NT2/D1 (cell line): ENCODE measurements at places on chromosomes 6 and 20.

GRCh38 chr6:132199343-132199742 is 201.9 kb downstream of the MOXD1 start:
- no peak for DNase-seq

DNA sequence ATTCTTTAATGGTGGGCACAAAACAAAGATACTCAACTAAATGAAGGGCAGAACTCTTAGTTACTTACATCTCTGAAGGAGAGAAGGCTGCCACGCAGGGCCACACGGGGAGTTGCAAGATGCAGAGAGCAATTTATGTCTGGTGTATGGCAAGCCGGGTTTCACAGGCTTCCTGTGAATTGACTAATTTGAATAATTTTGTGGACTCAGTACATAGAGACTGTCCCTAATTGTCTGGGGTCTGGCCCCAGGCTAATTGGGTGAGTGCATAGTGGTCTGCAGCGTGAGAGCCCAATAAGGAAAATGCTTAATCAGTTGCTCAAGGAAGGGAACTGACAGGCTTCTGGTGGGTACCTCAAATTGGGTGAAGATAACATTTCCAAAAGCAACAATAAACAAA is 205.7 kb downstream of the OTOR start:
- DNase-seq: no peak

- DNase-seq: no peak
Measured at GRCh38 chr6:159871906-159872305, 18.9 kb upstream of the MAS1 start.

DNA sequence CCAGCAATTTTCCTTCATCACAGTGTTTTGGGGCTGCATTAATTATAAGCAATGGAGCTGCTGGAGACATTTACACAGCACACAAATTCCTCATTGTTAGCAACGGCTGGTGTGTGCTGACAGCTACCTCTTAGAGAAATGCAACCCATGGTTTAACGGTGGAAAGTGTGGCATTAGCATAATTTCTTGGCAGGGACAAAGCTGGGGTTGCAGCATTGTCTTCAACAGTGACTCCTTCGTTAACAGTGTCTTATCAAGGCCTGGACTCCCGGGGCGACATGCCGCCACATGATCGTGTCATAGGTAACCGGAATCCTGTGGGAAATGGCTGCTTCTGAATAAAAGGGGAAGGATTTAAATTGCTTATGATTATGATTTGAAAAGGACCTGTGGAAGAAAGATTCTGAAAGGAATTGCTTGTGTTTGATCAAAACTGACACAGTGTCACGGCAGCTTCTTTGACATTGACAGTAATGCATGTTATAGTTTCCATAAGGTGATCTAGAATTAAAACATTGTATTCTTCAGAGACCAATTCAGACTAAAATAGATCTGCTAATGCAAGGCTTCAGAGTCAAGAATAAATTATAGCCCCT is 128.0 kb downstream of the UST start:
- no peak for DNase-seq

DNA sequence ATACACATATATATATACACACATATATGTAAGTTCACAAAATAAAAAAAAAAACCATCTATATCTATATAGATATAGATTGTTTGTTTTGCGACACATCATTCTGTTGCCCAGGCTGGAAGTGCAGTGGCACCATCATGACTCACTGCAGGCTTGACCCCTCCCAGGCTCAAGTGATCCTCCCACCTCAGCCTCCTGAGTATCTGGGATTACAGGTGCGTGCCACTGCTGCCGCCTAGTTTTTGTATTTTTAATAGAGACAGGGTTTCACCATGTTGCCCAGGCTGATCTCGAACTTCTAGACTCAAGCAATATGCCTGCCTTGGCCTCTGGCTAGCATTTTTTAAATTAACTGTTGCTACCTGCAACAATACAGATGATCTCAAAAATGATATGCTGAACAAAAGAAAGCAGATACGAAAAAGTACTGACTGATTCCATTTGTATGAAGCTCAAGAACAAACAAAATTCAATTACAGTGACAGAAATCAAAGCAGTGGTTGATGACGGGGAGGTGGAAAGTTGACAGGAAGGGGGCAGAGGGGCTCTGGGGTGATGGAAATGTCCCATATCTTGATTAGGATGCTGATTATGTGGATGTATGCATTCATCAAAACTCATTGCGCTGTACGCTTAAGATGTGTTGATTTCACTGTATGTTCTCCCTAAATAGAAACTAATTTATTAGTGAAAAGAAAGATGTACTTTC is 49.6 kb downstream of the ATXN1 start:
- no peak for DNase-seq

- no peak for DNase-seq
Measured at GRCh38 chr6:106988664-106989063, 14.1 kb upstream of the CD24 start.

GRCh38 chr20:14955399-14955798 is 618.0 kb upstream of the FLRT3 start:
- DNase-seq: no peak

DNA sequence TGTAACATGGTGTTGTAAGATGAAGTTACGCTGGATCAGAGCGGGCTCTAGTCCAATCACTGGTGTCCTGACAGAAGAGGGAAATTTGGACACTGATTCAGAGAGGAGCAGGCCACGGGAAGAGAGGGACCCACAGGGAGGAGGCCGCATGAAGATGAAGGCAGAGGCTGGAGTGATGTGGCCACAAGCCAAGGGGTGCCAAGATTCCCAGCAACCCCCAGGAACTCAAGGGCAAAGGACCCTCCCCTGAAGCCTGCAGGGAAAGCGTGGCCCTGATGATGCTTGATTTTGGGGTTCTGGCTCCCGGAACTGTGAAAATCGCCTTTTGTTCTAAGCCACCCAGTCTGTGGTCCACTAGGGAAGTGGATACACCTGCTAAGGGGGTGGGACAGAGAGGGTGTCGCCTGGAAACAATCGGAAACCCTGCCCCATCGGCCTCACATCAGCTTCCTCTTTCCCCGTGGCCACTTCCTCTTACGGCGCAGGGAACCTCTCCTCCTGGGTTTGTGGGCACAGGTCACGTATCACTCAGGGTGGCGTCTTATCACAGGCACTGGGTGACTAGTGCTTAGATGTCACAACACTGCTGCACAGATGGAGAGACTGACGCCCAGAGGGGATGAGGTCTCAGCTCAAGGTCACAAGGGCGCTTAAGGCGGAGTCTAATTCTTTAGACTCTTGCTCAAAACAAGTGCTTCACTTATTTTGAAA is 58.0 kb downstream of the SULF2 start:
- DNase-seq: no peak

DNA sequence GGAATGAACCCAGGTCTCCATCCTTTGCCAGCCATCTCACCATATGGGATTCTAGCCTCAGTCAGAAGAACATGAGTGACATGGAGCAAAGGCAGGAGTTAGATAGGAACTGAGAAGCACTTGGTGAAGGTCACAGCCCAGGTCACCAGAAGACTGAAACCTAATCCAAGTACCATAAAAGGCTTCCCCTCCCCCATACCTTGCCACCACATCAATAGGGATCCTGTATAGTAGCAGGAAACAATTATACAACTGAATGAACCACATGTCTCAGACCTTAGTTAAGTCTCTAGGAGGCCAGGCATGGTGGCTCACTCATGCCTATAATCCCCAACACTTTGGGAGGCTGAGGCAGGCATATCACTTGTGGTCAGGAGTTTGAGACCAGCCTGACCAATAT is 49.6 kb downstream of the KIZ start:
- no peak for DNase-seq

DNA sequence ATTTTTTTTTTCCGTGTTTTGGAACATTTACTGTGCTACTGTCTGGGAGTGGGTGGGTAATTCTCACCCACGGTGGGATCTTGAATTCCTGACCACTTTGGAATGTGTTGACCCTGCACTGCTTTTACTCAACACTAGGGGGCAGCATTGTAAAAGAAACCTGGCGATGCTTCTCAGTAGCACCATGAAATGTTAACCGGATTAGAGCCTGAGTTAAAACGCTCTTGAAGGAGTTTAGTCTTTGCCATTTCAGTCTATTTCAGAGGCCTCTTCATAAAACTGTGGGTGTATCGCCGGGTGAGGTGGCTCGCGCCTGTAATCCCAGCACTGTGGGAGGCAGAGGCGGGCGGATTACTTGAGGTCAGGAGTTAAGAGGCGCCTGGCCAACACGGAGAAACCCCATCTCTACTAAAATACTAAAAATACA is 114.4 kb upstream of the PRND start:
- DNase-seq: peak; percentile 52

DNA sequence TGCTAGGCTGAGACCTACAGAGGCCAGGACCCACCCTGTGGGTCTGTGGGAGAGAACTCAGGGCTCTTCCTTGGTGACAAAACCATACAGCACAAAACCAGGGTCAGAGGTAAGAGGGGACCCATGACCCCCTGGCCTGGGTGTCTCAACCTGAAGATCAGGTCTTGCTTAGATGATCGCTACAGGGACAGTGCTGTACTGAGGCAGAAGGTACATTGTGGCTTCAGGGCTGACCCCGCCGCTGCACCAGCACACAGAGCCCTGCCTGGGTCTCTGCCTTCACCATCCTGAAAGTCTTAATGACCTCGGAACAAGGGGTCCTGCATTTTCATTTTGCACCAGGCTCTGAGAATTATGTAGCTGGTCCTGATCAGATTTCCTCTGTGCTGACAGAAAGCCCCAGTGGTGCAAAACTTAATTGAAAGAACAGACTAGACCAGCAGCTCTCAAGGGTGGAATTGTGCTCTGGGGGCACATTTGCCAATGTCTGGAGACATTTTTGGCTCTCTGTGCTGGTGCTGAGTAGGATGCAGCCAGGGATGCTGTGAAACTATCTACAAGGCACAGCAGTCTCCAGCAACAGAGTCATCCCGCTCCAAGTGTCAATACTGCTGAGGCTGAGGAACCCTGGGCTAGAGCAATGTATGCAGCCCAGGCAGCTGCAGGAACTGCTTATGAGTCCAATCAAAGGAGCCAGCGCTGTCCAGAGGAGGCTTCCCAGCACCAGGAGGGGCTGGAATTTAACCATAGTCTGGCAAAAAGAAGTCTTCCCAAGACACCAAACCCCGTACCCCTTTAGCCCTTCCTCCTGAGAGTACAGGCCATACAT is 254.9 kb downstream of the ERMARD start:
- DNase-seq: no peak
